Activated T-helper 17 cell treated with anti-CD3 and anti-CD28 coated beads, Interleukin-2, amount 50 U/mL, for 72 hours (primary cell): ENCODE measurements at places on chromosomes 6 and 20.

- no peak for ATAC-seq
Measured at GRCh38 chr6:111282515-111282914, 195.2 kb downstream of the SLC16A10 start.

DNA sequence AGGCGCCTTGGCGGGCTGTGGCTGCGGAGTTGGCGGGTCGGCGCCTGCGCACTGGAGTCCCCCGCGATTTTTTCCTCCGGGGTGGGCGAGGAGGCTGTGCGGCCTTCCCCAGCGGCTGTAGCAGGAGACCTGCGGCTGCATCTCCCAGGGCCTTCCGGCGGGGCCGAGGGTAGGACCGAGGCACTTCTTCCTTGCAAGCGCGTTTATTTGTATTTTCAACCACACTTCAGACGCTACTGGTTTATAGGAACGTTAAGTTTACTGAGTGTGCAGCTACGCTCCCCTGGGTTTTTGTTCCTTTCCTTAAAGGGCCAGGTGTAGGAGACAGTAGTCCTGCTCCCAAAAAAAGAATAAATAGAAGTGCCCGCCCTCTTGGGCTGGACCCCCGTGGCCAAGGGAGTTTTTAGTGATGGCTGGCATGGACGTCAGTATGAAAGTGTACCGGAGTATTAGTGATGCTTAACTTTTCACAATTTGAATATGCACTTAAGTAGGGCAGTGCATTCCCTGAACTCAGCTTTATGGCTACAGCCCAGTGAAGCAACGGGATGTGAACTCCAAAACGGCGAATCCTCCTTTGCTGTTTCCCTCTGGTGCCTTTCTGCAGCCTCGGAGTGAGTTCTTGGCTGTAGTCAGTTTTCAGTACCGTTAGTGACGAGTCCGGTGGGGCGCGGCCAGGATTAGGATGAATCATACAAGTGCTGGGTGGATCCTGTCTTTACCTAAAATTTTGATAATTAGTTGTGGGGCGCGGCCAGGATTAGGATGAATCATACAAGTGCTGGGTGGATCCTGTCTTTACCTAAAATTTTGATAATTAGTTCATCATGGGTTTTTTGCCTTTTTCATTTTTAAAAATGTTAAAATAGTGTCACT, 1.0 kb upstream of the FBXO5 start:
- peak; percentile 59 for ATAC-seq

GRCh38 chr6:158991017-158991723, 8.8 kb downstream of the RSPH3 start:
- ATAC-seq: peak; percentile 28

- no peak for ATAC-seq
Measured at GRCh38 chr20:53064935-53065334, 92.8 kb downstream of the TSHZ2 start.

GRCh38 chr20:51341581-51341980, 200.9 kb downstream of the NFATC2 start:
- no peak for ATAC-seq

- ATAC-seq: peak; percentile 64
Measured at GRCh38 chr20:10603378-10603777, 70.4 kb downstream of the JAG1 start.

DNA sequence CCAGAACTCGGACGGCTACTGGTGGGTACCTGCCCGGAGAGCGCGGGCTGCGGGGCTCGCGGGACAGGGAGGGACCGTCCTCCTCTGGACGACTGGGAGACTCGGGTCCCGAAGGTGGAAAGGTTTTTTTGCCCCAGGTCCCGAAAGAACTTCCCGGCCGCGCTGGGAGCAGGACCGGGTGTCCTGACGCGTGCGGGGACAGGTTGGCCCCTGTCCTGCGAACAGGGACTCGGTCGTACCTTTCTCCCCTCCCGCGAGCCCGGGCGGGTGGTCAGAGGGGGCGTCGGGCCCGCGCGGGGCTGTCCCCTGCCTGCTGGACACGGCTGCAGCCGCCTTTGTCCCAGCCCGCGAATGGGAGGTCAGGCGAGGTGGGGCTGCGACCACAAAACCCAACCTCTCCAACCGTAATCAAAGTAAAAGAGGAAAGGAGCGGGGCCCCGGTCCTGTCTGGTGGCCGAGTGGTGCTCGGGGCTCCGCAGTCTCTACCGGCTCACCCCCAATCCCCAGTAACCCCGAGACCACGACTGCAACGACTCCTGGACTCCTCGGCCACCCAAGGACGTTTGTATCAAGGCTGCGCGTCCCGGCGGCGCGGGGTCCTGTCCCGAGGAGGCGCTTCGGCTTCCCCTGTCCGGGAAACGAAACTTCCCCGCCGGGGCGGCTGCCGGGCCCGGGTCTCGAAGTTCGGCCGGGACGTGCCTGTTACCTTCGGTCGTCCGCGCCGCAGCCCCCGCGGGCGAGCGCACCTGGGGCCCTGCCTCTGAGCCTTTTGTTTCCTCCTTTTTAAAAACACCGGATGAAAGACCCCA, 798 bp downstream of the DSP start:
- ATAC-seq: no peak

DNA sequence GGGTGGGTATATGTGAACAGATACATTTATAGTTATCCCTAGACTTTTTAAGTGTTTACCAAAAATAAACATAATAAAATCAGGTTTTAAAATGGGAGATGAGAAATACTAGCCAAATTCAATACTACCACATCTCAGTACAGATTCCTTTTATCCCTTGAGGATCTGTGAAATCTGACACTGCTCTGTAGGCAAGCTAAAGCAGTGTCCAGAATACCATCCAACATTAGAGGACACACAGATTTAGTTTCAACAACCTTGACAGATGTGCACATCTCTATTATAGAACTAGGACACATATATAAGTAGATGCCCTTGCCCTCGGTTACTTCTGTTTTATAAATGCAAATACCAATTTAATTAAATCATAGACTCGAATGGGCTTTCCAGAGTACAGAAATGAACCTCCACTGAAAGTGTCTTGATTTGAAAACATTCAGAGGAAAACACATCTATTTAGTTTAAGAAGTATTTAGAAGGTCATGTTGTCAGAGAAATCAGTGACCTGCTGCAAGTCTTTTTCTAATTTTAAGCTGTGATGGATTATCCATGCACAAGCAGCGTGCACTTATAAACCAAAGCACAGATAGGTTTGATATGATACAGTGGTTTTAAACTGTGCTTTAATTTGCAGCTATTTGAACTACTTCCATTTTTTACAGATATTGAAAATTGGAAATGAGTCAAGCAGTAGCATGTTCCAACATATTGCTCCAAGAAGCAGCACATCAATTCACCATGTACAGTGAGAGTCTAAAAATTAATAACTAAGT, 156.3 kb upstream of the EPHA7 start:
- no peak for ATAC-seq

GRCh38 chr6:159817951-159818739, 18.1 kb downstream of the PNLDC1 start:
- no peak for ATAC-seq

GRCh38 chr6:17945575-17945974, 41.9 kb downstream of the KIF13A start:
- ATAC-seq: no peak

- no peak for ATAC-seq
Measured at GRCh38 chr20:8693709-8694108, 375.2 kb upstream of the PLCB4 start.

- no peak for ATAC-seq
Measured at GRCh38 chr20:12627485-12627884, 381.3 kb upstream of the SPTLC3 start.

DNA sequence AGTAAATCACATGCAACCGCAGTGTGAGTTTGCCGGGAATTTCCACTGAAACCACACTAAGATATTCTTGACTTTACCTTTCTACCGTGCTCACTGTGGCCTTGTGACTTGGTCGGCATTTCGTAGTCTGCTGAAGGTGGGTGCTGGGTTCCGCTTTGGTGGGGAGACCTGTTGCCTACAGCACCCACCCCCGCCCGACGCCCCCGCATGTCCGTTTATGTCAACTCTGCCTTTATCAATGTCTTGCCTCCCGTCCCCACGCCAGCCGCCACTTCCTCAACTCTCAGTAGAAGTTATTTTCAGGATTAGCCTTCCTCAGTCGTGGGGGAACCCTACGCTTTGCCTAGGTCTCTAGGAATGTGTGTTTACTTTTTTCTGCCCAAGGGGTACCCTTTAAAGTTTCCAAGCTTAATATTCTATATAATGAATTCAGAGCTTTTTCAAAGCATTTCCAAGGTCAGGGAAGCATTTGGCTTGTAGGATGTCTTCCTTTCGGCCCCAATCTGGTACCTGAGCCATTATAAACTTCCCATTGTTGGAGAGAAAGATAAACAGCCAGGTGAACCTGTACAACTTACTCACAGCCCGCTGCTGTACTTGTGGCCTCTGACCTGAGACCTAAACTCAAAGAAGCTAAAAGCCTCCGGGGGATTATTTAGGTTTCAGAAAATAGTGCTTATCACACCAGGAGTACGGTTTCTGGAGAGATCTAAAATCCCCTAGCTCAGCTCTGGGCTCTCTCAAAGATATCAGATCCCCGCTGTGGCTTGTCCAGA, 54.2 kb downstream of the TBC1D7 start:
- peak; percentile 96 for ATAC-seq

GRCh38 chr20:13396022-13396421, 174.9 kb downstream of the ISM1 start:
- no peak for ATAC-seq

DNA sequence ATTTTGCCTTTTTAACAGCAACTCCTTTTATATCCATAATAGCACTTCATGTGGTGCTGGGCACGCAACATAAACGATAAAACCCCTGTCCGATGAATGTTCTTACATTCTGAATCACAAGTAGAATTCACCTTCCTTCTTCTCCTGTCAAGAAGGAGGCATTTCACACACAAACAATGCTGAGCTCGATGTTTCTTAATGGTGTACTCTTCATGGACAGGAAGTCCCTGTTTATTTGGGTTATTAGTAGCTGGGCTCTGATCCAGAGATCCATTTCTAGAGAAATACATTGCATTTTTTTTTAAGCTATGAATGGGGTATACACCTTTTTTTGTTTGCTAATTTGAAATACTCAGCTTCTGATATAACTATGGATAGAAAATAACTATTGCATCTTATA, 82.4 kb downstream of the PPP1R3G start:
- no peak for ATAC-seq

DNA sequence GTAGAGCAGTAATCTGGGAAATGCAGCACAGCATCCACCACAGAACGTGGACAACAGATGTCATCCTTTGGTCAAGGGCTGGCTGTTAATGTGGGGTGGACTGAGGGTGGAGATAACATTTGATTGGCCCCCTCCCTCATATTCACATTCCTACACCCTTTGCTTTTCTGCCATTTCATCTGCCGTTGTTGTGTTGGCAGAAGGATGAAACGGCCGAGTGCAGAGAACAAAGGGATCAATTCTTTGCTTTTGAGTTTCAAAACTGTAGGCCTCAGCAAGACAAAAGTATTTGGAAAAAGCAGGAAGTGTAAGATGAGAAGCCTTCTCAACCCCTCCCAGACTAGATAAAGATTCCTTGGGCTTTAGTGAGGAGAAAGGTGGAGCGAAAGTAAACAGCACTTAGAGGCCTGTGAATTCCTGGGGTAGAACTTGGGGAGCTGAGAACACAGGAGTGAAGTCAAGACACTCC, 74.2 kb upstream of the PHIP start:
- ATAC-seq: no peak

GRCh38 chr20:52001999-52002666, 189.4 kb downstream of the ZFP64 start:
- ATAC-seq: no peak

DNA sequence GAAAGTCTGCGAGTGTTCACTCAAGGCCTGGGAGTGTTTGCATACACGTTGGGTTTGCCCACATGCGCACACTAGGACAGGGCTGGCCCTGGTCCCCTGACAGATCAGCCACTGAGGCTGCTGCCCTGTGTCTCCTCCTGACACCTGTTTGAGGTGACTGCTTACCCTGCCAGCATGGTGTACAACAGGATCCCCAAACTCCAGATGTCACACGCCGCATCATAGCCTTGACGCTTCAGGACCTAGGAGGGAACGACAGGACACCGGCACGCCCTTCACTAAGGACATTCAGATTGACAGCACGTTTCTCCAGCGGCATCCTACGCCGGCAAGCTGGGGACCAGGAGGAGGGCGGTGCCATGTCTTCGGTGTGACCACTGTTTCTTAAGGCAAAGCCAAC, 37.0 kb upstream of the MPC1 start:
- ATAC-seq: no peak

DNA sequence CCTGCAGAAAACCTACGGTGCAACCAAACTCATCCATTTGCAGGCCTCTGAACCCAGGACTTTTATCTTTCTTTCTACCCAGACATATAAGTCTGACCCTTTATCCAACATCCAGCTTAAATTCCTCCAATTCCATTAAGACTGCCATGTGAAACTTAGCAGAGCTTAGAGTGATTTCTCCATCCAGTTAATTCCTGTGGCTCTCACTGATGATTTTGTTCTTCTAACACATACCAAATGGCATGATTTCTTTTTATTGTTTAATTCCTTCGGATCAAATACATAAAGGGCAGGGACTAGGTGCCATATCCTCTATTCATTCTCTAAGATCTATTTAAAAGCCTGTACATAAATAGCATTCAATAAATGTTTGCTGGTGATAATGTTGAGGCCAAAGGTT, 92.9 kb downstream of the TASP1 start:
- no peak for ATAC-seq

- no peak for ATAC-seq
Measured at GRCh38 chr6:114210467-114210866, 132.4 kb downstream of the HS3ST5 start.

DNA sequence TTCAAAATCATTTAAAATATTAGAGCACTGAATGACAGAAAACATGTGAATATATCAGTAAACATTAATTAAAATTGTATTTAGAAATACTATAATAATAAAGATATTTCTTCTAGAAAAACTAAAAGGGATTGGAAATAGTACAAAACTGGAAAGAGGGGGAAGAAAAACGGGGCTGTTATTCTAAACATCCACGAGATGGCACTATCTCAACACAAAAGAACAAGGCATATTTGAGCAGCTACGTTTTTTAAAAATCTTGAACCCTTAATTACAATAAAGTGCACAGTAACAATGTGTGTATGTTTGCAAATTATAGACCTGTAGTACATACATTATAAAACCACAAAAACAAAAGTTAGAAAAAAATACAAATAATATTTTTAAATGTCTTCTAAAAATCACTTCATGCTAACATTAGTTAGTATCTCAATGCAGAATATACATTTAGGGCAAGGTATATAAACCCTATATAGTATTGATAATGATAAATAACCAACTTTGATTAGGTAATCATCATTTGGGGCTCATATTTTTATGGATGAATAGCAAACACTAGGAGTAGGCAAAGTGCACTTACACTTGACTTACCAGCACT, 42.5 kb upstream of the PNISR start:
- ATAC-seq: no peak

DNA sequence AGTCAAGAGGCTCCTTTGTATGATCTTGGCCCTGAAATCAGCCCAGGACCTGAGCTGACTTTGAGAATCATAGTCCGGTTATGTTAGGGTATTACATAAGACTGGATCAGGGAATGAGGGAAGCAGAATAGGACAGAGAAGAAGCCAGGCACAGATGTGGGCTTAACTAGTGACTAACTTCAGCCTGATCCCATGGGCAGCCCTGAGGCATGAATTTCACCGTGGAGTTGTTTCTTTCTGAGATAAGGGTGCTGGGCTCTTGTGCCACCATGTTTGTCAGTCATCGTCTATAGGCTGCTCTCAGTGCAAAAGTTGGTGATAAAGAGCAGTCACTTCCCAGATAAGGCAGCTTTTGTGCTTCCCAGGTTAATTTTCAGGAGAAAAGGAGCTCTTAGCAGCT, 544.7 kb upstream of the SPTLC3 start:
- ATAC-seq: no peak

GRCh38 chr20:10047427-10047826, 12.6 kb downstream of the ANKEF1 start:
- ATAC-seq: no peak
